AG08396 (cell line): ENCODE measurements at places on chromosomes 12 and 14.

DNA sequence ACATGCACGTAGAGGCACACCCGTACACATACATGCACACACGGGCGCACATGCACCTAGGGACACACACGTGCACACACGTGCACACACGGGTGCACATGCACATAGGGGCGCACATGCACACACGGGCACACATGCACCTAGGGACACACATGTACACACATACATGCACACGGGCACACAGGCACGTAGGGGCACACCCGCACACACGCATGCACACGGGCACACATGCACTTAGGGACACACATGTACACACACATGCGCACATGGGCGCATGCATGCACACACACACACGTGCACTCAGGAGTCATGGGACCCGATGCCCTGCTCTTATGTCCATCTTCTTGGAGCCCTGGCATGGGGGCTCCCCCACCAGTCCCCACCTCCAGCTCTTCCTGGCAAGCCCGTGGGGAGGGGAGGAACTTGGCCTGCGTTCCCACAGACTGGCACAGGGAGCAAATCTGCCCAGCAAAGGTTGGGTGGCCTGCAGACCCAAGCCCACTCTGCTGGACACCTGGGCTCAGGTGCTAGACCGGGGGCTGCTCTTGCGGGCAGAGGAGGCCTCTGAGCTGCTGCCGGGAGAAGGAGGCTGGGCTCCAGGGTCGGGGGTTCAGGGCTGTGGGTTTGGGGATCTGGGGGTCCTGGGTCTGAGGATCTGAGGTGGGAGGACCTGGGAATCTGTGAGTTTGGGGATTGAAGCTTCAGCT, 51.4 kb downstream of the KIF26A start:
- no peak for DNase-seq

DNA sequence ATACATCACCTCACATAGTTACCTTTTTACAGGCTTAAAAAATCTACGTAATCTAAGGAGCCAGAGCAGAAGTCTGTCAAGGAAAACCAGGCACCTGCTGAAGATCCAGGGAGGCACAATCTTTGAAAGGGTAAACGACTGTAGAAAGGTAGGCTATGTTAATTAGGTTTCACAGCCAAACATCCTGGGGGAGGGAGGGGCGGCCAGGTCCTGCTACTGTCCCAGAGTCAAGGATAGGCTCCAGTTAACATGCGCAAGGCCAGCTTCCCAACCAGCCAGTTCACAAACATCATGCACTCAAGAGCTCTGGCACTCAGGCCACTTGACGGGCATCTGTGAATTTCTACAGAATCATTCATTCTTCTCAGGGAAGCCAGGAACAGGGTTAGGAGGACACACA, 22.9 kb downstream of the NIN start:
- no peak for DNase-seq

DNA sequence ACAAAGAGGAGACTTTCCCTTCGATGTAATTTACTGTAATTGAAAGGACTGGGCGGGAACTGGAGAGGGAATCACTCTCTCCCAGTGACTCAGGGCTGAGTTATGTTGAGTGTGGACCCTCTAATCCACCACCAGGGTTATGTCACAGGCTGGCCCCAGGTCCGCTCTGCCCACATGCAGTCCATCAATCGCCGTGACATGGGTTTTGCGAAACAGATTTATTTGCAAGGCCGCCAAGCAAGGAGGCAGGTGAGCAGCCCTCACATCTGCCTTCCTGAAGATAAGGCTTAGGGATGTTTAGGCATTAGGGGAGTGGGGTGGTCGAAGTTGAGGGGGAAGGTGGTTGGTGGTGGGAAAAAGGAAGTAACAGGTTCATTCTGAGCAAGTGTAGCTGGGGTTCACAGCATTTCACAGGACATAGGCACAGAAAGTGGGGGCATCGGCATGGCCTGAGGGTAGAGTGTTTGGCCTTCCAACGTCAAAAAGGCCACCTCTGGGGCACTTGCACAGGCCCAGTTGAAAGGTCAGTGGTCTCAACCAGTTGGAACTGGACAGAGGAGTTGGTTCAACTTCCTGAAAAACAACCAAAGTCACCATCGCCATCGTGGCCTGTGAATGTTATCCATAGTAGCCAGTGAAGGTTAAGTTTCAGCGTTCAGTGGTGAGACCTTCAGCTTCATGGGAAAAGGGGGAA, 66.9 kb downstream of the DNAH10 start:
- DNase-seq: no peak

- DNase-seq: peak; percentile 23
These were observed 884 bp downstream of the CAPRIN2 start for GRCh38 chr12:30753751-30754382.

GRCh38 chr14:84074626-84075025, 1455.3 kb upstream of the FLRT2 start:
- no peak for DNase-seq

- DNase-seq: no peak
These were observed 18.1 kb upstream of the MED13L start for GRCh38 chr12:116295327-116296263.

DNA sequence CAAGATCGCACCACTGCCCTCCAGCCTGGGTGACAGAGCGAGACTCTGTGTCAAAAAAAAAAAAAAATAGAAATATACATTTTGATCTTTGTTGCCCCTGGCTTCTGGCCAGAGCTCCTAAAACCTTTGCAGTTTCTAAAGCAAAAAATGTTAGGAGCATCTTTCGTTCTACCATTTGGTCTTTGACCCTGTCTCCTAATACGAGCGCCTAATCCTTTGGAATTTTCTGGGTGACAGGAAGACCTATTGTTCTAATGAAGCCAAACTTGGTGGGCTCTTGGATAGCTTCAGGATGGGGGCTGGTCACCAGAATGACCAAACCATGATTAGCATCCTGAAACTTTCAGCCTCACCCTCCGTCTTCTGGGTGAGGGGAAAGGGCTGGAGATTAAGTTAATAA, 32.3 kb upstream of the CLIP1 start:
- no peak for DNase-seq

- DNase-seq: peak; percentile 7
These were observed 23.3 kb downstream of the LMNTD1 start for GRCh38 chr12:25529738-25530137.

GRCh38 chr14:62015945-62016344, 253.7 kb downstream of the SNAPC1 start:
- no peak for DNase-seq

- no peak for DNase-seq
These were observed 2.7 kb downstream of the SDR9C7 start for GRCh38 chr12:56931474-56931978.

- DNase-seq: peak; percentile 40
These were observed 37.4 kb downstream of the GNPTAB start for GRCh38 chr12:101793401-101793800.

- peak; percentile 29 for DNase-seq
These were observed 328.2 kb downstream of the ZFP36L1 start for GRCh38 chr14:68464711-68465110.
